Kidney capillary endothelial cell (primary cell): ENCODE measurements at places on chromosomes 1 and 21.

GRCh38 chr1:78673120-78673519 is 23.5 kb downstream of the IFI44 start:
- DNase-seq, result no peak

DNA sequence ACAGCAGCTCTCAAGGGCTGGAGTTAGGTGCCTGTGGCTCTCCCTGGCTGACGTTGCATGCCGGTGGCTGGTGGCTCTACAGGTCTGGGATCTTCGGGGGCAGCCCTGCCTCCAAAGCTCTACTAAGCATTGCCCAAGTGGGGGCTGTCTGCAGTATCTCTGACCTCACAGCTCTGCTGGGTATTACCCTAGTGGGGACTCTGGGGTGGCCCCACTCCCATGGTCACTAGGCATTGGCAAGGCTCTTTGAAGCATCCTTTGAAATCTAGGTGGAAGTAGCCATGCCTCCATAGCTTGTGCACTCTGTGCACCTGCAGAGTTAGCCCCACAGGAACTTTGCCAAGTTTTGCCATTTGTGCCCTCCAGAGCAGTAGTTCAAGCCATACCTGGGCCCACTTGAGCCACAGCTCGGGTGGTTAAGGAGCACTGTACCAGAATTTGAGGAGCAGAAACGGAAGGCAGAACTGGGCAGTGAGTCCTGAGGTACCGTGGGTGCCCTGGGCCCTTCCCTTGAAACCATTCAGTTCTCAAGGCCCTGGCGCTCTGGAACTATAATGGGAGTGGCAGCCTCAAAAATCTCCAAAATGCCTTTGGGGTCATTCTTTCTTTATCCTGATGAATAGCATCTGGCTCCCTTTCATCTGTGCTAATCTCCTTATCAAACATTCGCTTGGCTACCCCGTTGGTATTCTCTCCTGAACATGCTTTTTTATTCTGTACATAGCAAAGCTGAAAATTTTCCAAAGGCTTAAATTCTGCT is 15.4 kb downstream of the GJA4 start:
- DNase-seq, result no peak

DNA sequence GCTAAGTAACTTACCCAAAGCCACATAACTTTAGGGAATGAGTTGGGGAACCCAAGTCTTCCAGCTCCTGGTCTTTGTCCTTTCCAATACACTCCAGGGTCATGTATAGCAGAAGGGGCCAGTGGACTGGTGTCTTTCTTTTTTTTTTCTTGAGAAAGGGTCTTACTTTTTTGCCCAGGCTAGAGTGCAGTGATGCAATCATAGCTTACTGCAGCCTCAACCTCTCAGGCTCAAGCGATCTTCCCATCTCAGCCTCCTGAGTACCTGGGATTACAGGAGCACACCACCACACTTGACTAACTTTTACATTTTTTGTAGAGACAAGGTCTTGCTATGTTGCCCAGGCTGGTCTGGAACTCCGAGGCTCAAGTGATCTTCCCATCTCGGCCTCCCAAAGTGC is 12.2 kb downstream of the NAV1 start:
- DNase-seq, result no peak

- no peak for DNase-seq
Measured at GRCh38 chr21:36035381-36035791, 24.9 kb downstream of the SETD4 start.

GRCh38 chr1:27439150-27439549 is 46.7 kb downstream of the GPR3 start:
- no peak for DNase-seq
